ENCODE measurements at places on chromosomes 3 and 15.

DNA sequence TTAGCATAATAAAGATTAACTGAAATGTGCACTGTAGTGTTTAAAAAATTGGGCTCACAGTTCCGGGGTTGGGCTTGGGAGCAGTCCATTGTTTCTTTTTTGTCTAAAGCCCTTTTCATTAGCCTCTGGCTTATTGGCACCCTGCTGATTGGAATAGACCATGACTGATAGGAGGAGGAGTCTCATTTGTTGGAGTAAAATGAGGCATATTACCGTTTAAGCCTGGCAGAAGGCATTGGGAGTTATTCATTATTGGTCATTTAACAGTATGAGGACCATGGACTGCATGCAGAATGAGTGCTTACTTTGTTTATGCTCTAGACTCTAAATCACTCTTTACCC lies 139.0 kb upstream of the CGNL1 start:
- no peak for DNase-seq

GRCh38 chr3:71003511-71003910 lies 580.0 kb downstream of the FOXP1 start:
- DNase-seq, result no peak

DNA sequence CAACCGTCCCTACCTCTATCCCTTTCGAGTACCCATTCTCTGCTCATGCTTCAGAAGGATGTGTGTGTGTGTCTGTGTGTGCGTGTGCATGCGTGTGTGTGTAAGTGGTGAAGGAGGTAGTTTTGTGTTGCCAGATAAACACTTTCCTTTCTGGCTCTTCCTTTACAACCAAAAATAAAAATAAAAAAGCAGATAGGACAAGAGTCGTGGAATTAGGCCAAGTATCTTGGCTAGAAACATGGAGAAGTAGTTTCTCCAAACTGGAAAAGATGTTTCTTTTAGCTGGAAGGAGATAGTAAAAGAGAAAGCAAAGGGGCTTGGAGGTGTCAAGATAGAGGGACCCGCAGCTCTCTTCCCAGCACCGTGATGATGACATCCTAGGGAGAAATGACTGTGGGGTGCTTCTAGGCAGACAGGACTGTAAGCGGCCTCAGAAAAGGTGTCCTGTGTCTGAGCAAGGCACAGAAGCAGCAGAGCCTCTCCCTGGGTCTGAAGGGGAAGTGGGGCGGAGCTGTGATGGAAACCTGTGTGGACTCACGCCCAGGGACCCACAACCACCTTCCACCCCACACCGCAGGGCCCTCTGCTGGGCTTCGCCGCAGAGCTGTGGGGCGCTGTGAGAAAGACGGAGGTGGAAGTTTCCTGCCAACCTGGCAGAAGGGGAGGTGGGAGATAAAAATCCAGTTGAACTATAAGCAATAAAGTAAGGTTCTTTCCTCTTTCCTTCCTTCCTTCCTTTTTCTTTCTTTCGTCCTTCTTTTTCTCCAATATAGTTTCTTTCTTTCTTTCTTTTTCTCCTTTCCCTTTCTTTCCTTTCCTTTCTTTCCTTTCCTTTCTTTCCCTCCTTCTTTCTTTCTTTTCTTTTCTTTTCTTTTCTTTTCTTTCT lies 35.3 kb downstream of the MUC20 start:
- no peak for DNase-seq

- DNase-seq, result no peak
Observed at GRCh38 chr3:78519281-78519680, 1248.5 kb downstream of the ROBO1 start.

DNA sequence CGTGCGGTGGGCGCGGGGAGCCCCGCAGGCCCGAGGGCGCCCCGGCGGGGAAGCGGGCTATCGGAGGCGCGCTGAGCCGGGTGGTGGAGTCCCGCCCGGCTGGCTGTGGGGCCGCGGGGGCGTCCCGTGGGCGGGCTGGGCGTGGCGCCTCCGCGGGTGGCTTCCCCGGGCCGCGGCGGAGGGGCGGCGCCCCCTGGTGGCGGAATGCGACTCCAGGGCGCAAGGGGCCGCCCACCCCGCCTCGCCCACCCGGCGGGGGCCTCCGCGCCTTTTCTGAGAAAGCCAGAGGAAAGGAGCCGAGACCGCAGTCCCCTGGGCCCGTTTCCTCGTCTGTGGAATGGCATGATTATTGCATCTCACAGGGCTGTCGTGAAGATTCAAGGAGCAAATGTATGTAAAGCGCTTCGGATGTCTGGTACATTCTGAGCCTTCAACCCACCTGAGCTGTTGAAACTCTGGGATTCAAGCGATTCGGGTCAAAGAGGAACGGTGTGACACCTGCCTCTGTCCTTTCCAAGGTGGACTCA lies 31.9 kb upstream of the RAB6B start:
- peak; percentile 84 for DNase-seq

DNA sequence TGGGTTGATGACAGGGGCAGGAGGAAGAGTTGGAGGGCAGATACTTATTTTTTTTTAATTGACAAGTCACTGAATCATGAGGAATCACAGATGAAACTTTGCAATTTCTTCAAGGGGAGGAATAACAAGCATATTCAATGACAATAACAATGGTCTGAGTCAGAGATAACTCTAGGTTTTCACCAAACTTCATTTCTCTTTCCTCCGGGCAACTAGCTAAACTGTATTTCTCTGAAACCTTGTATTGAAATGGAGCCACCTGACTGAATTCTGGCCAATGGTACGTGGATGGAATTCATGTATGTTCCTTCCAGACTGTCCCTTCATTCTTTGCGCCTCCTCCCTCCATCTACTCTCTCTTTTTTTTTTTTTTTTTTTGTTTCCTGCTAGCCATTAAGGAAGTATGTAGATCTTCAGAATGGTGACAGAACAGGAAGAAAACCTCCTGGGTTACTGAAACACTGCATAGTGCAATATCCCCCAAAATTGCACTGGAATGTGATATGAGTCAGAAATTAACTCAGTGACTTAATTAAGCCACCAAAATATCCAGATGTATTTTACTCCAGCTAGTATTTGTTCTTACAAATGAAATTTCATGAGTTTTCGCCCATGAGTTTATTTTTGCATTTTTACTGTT lies 495.4 kb downstream of the OTOL1 start:
- no peak for DNase-seq

- no peak for DNase-seq
Observed at GRCh38 chr3:152444029-152444641, 175.4 kb downstream of the MBNL1 start.

- no peak for DNase-seq
Observed at GRCh38 chr3:69499422-69499821, 113.5 kb upstream of the FRMD4B start.

DNA sequence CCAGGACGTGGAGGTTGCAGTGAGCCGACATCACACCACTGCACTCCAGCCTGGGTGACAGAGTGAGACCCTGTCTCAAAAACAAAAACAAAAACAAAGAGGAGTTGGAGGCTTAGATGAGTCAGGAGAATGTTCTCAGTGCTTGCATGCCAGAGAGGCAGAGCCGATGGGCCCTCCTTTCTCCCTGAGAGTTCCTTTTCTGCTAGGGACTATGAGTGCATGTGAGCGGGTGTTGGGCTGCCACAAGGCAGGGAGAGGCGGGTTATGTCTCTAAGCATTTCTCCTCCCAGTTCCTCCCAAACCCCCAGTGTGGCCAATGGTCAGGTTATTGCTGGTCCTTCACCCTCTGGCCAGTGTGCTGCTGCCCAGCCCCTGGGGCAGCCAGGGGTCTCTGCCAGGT lies 45.1 kb downstream of the RTP1 start:
- DNase-seq, result no peak

DNA sequence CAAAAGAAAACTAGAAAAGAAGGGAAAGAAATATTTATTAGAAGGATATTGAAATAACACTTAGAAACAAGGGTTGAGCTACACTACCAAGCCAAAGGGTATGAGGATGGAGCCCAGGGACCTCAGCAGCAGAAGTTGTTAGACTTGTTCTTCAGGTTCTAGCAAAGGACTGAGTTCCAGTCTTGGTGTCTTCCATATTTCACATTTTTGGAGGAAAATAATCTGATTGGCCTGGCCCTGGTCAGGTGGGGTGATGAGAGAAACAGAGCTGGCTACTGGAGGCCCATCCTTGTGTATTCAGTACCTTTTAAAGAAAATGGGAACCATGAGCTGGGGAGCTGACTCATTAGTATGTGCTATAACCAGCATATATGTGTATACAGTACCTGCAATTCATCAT lies 28.2 kb downstream of the PPP4R2 start:
- DNase-seq, result no peak

- DNase-seq, result no peak
Observed at GRCh38 chr3:144662729-144663128, 691.1 kb downstream of the DIPK2A start.

GRCh38 chr3:25448750-25449692 lies 21.0 kb downstream of the RARB start:
- DNase-seq, result no peak

GRCh38 chr3:196552253-196552652 lies 16.1 kb downstream of the WDR53 start:
- DNase-seq, result no peak

DNA sequence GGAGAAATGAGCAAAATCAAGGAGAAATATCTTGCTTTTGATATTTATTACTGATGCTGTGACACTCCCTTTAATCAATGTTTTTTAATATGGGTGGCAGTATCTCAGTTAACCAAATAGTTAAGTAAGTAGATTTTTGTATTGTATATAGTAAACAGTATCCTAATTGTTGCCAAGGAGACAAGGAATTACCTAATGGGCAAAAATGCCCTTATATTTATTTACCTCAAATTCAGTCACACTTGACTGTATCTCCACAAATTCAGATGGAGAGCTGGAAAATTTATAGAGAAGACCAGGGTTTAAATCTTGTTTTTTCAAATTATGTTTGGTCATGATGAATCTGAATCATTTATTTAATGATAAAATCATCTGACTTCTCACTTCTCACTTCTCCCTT lies 3.6 kb upstream of the CHD2 start:
- no peak for DNase-seq

DNA sequence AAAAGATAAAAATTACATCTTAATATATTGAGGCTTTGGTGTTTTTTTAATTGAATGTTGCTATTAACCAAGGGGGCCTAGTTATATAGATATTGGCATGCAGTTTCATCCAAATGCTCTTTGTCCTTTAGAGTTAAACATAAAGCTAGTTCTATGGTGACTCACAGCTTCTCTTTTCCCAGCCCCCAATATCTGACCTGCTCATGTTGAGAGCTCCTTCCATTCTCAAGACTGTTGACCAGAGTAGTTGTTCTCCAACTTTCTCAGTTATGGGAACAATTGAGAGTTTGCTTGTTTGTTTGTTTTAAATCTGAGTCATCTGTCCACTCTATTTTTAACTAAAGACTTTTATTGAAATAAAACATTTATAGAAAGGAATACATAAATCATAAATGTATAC lies 15.8 kb upstream of the RARB start:
- DNase-seq, result no peak

GRCh38 chr15:38503496-38503895 lies 49.6 kb downstream of the FAM98B start:
- DNase-seq, result no peak

- no peak for DNase-seq
Observed at GRCh38 chr3:12935023-12935860, 93.9 kb upstream of the RPL32 start.

DNA sequence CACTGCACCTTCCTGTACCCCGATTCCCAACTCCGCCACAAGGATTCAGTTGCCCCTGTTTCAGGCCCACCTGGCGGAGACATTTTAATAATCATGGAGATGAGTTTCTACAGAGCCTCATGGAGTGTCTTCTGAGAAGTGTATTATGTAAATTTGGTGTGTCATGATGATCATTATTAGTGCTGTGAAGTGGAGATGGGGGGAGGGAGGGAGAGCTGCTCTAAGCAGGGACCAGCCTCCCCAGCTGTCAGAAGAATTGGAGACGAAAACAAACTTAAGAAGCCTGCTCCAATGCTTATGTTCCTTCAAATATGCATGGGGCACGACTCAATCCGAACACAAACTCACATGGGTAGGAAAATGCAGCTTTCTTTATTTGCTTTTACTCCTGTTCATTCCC lies 127.8 kb downstream of the EPHB1 start:
- DNase-seq, result no peak

- DNase-seq, result no peak
Observed at GRCh38 chr3:151321526-151321925, 4.9 kb upstream of the GPR87 start.
